Activated naive CD8-positive, alpha-beta T cell treated with anti-CD3 and anti-CD28 coated beads, Interleukin-2, amount 50 U/mL, for 24 hours (primary cell): ENCODE measurements at places on chromosomes 4 and X.

DNA sequence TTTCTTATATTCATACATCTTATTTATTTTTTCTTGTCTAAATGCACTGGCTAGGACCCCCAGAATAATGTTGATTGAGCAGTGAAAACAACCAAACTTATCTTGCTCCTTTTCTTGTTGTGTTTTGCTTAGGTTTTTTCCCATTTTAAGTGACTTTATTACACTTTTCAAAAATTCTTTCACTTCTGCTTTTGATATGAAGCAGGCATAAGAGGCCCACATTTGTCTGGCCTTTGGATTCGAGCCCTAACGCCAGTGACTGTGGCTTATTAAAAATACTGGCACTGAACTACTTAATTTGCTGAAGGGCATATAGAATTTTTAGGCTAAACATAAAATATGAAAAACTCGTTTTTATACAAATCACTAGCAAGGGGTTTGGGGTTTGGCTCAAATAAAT lies 197.0 kb downstream of the ASB9 start:
- no peak for DNase-seq

- DNase-seq, result no peak
These were observed 116.4 kb upstream of the PUDP start for GRCh38 chrX:7264399-7264798.

GRCh38 chr4:4502694-4503311 lies 39.0 kb downstream of the STX18 start:
- DNase-seq, result peak; percentile 18

DNA sequence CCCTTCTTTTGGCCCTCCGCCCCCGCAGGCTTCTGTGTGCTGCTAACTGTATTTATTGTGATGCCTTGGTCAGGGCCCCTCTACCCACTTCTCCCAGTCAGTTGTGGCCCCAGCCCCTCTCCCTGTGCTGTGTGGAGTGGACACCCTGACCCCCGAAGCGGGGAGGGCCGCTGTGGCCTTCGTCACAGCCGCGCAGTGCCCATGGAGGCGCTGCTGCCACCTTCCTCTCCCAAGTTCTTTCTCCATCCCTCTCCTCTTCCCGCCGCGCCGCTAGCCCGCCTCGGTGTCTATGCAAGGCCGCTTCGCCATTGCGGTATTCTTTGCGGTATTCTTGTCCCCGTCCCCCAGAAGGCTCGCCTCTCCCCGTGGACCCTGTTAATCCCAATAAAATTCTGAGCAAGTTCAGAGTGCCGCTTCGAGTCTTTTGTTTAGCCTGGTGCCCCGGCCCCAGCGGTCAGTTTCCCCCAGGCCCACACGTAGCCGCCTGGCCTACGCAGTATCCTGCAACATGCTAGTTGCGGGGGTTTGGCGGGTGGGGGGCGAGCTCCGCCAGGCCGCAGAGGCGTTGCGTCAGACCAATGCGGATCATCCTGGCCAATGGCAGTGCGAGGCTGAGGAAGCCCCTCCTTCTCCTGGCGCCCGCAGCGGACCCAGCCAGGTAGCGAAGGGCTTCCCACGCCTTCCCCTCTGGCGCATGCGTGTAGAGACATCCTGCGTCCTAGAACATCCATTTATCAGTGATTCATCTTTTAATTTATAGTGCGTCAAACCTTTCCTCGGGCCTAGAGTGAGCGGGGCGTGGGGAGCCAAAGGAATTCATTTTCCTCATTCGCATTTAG lies 5.6 kb upstream of the KANTR start:
- peak; percentile 74 for DNase-seq

DNA sequence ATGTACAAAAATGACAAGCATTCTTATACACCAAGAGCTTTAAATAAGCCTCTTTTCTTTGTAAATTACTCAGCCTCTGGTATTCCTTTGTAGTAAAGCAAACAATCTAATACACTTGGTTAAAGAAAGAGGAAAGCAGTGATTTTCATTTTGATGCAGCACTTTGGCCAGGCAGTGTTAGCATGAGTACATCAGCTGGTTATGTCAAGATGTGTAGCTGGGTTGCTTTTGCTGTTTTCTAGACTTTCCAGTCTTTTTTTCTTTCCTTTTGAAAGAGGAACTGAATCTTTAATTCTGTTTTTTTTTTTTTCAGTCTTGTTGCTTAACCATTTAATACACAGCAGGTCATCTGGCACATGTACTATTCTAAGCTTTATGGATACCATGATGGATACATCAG lies 167.1 kb upstream of the AADAT start:
- DNase-seq, result no peak
